RPMI7951 (cell line): ENCODE measurements at places on chromosomes 4 and X. TPM values are rescaled to one million over a fixed set of nuclear protein-coding genes. Genes with fewer than 3 reads are reported as not detected.

HTN1 gene
- not detected in 2 replicates for total RNA-seq

IGFBP7 gene
- total RNA-seq = 436 and 611 TPM in 2 replicates

ZNF330 gene
- 19.3 and 23.0 TPM in 2 replicates for total RNA-seq

AMOT gene
- total RNA-seq = 0.36 and 0.49 TPM in 2 replicates

FAT1 gene
- total RNA-seq = 92.8 and 111 TPM in 2 replicates

TLR6 gene
- total RNA-seq = 2.8 and 4.0 TPM in 2 replicates

DUX4 gene
- not detected in 2 replicates for total RNA-seq

GUCY1A1 gene
- not detected in 2 replicates for total RNA-seq

CLTRN gene
- total RNA-seq = 0.12 and 0.20 TPM in 2 replicates

OTC gene
- total RNA-seq = not detected in 2 replicates

SH3D19 gene
- total RNA-seq = 4.3 and 6.1 TPM in 2 replicates

CYTL1 gene
- total RNA-seq = 24.4 and 24.6 TPM in 2 replicates

STK32B gene
- 11.7 and 13.7 TPM in 2 replicates for total RNA-seq

SLC16A2 gene
- total RNA-seq = 22.2 and 25.4 TPM in 2 replicates

RGN gene
- 0.10 TPM in 1 of 2 replicates, not detected in the other for total RNA-seq

MAGEB6B gene
- total RNA-seq = not detected in 2 replicates

ZDHHC9 gene
- total RNA-seq = 13.9 and 17.4 TPM in 2 replicates

ZNF185 gene
- 2.9 and 3.3 TPM in 2 replicates for total RNA-seq

SRD5A3 gene
- total RNA-seq = 15.5 and 16.0 TPM in 2 replicates

CXCL11 gene
- 0.10 and 0.36 TPM in 2 replicates for total RNA-seq

GPM6B gene
- total RNA-seq = 1.8 and 2.4 TPM in 2 replicates

MAML3 gene
- 1.9 and 3.2 TPM in 2 replicates for total RNA-seq

CAPN6 gene
- total RNA-seq = not detected in 2 replicates

HMX1 gene
- not detected in 2 replicates for total RNA-seq

PAGE2B gene
- total RNA-seq = 0.78 TPM in 1 of 2 replicates, not detected in the other

FBXW7 gene
- 19.9 and 24.3 TPM in 2 replicates for total RNA-seq

ATP6AP2 gene
- total RNA-seq = 181 and 233 TPM in 2 replicates

SLC34A2 gene
- not detected in 2 replicates for total RNA-seq

SPP1 gene
- total RNA-seq = 2.6 and 3.1 TPM in 2 replicates

FRAS1 gene
- total RNA-seq = under 0.01 and 0.10 TPM in 2 replicates

ADD1 gene
- 115 and 136 TPM in 2 replicates for total RNA-seq

COL4A6 gene
- 0.60 and 1.1 TPM in 2 replicates for total RNA-seq

DMRTC1 gene
- total RNA-seq = not detected in 2 replicates

CT45A5 gene
- total RNA-seq = 0.29 TPM in 1 of 2 replicates, not detected in the other

SLC6A14 gene
- not detected in 2 replicates for total RNA-seq

GIMD1 gene
- not detected in 2 replicates for total RNA-seq

HAUS3 gene
- 12.1 and 12.2 TPM in 2 replicates for total RNA-seq

NOX1 gene
- not detected in 2 replicates for total RNA-seq

HMGN5 gene
- 1.2 and 3.4 TPM in 2 replicates for total RNA-seq

TRPC3 gene
- total RNA-seq = not detected in 2 replicates

KIF4A gene
- 58.6 and 60.7 TPM in 2 replicates for total RNA-seq

TMPRSS11D gene
- total RNA-seq = not detected in 2 replicates

FAM241A gene
- total RNA-seq = 3.0 and 4.4 TPM in 2 replicates

NAP1L2 gene
- 0.36 and 0.39 TPM in 2 replicates for total RNA-seq

FAM9B gene
- 0.10 and 0.36 TPM in 2 replicates for total RNA-seq

EDA gene
- under 0.01 and 0.10 TPM in 2 replicates for total RNA-seq

MAGEE1 gene
- total RNA-seq = 1.3 and 3.6 TPM in 2 replicates

MFAP3L gene
- total RNA-seq = 0.48 and 1.9 TPM in 2 replicates

UGT2B17 gene
- not detected in 2 replicates for total RNA-seq

HPSE gene
- total RNA-seq = 0.48 and 0.59 TPM in 2 replicates

HGFAC gene
- total RNA-seq = not detected in 2 replicates

TMEM35A gene
- total RNA-seq = 0.10 TPM in 1 of 2 replicates, not detected in the other

TECRL gene
- total RNA-seq = not detected in 2 replicates

MND1 gene
- total RNA-seq = 27.2 and 36.0 TPM in 2 replicates

SPON2 gene
- 3.8 and 7.7 TPM in 2 replicates for total RNA-seq

FGD1 gene
- total RNA-seq = 7.0 and 8.0 TPM in 2 replicates

EPHA5 gene
- 0.29 and 0.36 TPM in 2 replicates for total RNA-seq
